Transverse colon (tissue), 4 donors: ENCODE measurements at places on chromosomes 6 and 20. TPM values are rescaled to one million over a fixed set of nuclear protein-coding genes. Genes with fewer than 3 reads are reported as not detected.

The OOEP gene
- not detected for total RNA-seq

GRCh38 chr20:2005831-2006426 lies 12.1 kb upstream of the PDYN start:
- H3K27ac ChIP-seq: no peak overlapping the region
- no peaks in the 10 kb centered on the region for H3K4me1 ChIP-seq
- H3K4me3 ChIP-seq: no peak overlapping the region

DNA sequence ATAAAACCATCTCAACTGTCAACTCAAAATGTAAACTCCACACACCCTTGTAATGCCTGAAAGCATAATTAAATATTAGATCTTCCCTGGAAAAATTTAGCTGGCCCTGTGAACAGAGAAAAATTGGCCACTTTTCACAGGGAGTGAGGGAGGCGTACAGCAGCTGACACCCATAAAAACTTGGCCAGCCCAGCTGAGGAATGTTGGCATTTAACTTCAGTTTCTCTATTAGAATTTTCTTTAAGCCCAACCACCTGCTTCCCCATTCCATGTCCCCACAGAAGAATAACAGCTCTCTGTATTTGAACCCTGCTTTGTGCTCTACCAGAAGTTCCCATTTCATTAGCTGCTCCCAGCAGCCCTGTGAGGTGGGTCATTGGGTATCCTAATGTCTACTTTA lies 41.0 kb downstream of the PKHD1 start:
- H3K4me3 ChIP-seq: no peak overlapping the region
- no peak for DNase-seq
- H3K27ac ChIP-seq: no peak overlapping the region
- H3K27me3 ChIP-seq: no peaks in the 10 kb centered on the region
- no peaks in the 10 kb centered on the region for H3K36me3 ChIP-seq

The TTLL9 gene
- not detected for total RNA-seq

GRCh38 chr6:121858310-121858709 lies 422.9 kb downstream of the GJA1 start:
- no peak overlapping the region for H3K27ac ChIP-seq
- no peaks in the 10 kb centered on the region for H3K36me3 ChIP-seq
- no peak overlapping the region for H3K4me3 ChIP-seq
- no peaks in the 10 kb centered on the region for H3K27me3 ChIP-seq
